Effector memory CD8-positive, alpha-beta T cell (primary cell): ENCODE measurements at places on chromosomes 5 and 9.

DNA sequence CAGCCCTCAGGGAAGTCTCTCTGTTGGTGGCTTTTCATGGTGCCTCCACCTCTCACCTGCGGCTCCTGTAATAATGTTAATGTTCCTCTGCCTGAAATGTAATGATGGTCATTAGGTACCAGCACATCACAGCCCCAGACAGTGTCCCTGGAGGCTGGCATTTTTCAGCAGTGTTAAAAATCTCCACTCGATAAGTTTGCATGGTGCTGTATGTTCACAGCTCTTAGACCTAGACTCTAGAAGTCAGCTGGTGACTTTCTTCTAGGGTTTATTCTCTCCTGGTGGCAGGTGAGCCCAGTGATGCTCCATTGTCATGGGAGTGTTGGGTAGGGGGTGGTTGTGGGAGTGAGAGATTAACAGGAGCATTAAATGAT, 53.1 kb downstream of the GPR107 start:
- DNase-seq = no peak

DNA sequence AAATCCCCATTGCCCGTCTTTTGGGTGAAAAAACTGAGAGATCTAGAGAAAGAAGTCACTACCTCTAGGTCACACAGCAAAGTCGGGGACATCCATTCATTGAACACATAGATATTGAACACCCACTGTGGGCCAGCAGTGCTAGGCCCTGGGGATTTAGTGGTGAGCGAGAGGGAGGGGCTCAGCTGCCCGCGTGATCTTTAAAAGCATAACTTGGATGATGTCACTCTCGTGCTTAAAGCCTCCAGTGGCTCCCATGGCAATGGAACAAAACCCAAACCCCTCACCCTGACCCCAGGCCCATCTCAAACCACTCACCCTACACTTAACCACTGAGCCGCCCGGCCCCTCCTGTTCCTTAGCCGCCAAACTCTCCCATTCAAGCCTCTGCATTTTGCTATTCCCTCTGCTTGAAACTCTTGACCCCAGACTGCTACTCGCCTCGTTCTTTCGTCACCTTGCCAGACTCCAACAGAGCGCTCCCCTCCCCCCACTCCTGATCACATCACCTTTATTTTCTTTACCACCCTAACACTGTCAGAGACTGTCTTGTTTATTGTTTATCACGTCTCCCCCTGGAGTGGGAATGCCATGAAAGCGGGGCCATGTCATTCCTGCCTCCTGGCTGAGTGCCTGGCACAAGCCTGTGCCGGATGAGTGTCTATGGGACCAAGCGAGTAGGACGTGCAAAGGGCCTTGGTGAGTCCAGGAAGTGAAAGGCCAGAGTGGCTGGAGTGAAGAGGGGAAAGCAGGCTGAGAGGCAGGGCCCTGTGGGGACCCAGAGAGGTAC, 710 bp upstream of the PIP5KL1 start:
- DNase-seq = no peak

GRCh38 chr5:142981886-142982820, 212.0 kb downstream of the ARHGAP26 start:
- DNase-seq = no peak

DNA sequence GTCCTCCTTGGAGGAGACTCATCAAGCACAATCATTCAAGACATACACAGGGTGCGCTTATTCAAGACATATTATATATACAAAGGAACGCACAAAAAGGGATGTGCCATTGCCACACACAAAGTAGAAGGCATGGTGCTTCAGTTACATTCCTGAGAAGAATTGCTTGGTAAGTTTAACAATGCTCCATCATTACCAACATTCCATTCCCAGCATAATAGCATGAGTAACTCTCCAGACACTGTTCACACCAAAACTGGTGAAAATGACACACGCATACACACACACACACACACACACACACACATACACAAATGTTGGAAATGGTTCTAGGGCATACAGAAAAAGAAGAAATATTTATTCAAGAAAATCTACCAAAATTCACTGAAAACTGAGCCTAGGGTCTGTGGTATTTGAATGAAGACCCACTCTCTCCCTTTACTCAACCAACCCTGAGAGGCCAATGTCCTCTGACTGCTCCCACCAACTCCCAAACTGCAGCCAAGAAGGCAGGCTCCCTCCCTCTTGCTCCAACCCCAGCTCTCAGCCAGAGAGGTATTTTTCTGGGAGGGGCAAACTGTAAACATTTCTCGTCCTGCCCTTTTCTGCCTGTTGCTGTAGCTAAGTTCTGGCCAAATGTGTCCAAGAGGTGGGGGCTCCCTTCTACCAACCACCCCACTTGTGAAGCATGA, 19.9 kb downstream of the UGT3A1 start:
- DNase-seq = no peak

GRCh38 chr9:34046784-34047379, 1.8 kb downstream of the UBAP2 start:
- DNase-seq = no peak

DNA sequence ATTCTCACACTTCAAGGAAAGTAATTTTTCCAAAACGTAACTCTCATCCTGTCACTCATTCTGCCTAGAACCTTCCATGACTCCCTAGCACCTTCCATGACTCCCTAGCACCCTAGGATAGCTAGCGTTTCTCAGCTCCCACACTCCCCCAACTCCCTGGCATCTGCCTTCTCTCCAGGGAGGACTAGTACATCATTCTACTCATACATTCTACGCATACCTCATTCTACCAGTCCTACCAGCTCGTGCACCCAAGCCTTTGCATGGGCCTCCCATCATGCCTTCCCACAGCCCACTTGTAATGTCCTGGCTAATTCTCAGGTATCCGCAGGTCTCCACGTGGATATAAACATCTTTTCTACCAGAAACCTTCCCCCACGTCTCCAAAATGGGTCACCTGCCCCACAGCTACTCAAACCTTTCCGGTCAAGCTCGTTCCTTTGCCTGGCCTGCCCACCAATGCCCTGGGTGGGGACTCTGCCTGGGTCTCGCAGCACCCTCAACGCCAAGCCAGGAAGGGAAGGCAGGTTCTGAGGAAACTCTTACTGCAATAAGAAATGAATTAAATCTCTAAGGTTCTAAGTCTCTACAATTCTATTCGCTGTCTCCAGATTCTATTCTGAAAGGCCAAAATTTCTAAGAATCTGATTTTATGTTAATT, 930 bp downstream of the ANKS6 start:
- no peak for DNase-seq

DNA sequence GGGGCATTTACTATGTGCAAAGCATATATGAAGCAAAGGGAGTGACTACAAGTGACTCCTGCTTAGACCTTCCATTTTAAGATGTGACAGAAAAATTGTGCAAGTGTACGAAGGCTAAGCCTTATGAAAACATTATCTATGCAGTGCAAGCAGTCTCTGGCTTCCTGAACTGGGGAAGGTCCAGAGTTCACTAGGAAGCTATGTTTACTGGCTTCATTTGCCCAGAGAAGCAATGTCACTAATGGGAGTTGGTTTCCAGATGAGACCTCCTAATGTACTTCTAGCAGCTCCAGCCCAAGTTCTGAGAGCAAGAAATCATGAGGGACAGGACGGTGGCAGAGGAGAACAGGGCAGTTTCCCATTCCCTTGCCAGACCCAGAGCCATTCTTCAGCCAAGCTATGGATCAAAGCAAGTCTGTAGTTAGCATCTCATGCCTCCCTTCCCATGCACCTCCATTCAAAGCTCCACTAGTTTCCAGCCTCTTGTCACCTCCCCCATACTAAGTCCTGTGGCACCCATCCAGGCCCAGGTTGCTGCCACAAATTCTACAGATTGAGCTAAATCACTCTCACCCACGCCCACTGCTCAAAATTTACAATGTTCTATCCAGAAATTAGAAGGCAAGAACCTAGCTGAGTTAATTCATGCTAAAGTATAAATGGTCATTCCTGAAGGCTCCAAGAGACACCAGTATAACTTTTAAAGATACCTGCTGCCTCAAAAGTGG, 21.8 kb downstream of the MCTP1 start:
- DNase-seq = no peak

- DNase-seq = no peak
Observed at GRCh38 chr9:112059145-112059965, 115.7 kb downstream of the SUSD1 start.
